ENCODE measurements at places on chromosomes 5 and 9.

- DNase-seq, result no peak
These were observed 249.7 kb upstream of the TMEM161B start for GRCh38 chr5:88518131-88519016.

DNA sequence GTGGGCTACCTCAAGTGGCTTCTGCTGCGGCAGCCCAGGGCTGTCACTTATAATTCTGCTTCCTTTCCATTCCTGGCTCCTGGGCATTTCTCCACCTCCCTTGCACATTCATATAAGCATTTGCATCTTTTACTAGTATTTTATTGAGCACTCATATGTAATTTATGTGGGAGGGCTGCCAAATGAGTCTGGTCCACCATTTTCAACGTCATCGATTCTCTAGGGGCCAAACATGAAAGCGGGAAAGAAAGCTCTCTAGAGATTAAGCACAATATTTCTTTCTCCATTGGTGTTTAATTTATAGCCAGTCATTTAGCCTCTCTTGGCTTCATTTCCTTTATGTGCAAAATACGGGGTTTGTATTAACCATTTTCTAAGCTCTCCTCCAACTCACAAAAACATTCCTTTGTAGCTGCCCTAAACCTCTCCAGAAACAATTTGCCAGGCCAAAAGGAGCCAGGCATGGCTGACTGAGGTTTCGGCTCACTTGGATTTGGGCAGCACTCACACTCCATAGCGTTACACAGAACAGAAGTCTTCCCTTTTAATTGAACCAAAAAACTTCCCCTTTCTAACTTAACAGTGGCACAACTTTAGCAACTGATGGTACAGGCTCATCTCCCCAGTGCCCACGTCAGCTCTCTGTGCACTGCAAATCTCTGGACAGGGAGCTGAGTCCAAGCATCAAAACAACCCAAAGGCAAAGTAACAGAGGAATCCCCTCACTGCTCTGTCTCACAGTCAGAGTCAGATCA, 183.5 kb downstream of the ROR2 start:
- no peak for DNase-seq

DNA sequence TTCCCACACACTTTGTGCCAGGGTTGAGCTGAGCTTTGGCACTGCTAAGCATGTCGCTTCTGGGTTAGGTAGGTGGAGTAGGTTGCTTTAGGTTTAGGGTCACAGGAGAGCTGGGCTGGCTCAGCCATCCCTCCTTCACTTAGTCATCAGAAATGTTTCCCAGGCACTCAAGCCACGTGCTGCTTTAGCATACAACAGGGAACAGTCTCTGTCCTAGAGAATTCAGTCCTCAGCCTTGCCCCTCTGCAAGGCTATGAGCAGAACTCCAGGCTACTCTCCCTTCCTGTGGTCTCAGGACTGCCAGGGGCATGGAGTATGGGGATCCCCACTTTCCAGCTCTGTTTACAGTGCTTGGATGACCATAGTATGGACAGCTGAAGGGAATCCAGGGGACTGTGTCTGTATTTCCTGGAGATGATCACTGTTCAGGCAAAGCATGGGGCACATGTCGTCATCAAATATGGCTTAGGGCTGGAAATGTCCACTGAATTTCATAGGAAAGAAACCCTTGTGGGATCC, 7.5 kb upstream of the ANKRD33B start:
- no peak for DNase-seq

- DNase-seq, result no peak
These were observed 603.3 kb downstream of the KIF4B start for GRCh38 chr5:155616779-155617392.

- no peak for DNase-seq
These were observed 547.5 kb downstream of the EBF1 start for GRCh38 chr5:158552241-158552640.

DNA sequence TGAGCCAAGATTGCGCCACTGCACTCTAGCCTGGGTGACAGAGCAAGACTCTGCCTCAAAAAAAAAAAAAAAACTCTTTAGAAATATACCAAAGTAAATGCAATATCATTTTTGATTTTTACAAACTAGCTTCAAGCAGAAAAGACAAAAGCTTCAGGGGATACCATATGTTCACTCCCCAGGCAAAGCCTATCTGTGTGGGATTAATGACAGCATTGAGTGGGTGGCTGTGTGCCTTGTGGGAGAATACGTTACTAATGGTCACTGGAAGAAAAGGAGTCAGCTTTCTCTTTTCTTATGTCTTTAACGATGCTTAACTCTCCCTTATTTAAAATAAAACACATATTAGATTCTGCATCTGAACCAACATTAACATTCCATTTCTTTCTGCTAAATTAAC, 1.9 kb downstream of the PCA3 start:
- DNase-seq, result no peak

- DNase-seq, result no peak
These were observed 854 bp upstream of the TEX48 start for GRCh38 chr9:114682846-114683245.

DNA sequence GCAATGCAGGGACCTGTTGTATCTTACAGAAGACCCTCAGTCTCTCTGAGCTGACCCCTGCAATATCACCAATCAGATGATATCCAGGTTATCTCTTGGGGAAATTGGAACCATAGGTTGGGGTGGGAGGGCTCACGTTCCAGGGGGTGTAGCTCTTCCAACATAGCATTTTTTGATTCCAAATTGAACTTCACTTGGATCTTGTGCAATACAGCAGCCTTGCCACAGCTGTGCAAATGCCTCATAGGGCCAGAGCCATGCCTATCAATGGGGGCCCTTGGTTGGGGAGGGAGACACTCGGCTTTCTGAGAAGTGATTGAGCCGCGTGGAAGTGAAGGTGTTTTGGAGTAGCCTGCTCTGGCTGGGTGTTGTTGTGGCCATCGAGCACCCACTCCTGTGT, 117.2 kb upstream of the PITX1 start:
- DNase-seq, result no peak

DNA sequence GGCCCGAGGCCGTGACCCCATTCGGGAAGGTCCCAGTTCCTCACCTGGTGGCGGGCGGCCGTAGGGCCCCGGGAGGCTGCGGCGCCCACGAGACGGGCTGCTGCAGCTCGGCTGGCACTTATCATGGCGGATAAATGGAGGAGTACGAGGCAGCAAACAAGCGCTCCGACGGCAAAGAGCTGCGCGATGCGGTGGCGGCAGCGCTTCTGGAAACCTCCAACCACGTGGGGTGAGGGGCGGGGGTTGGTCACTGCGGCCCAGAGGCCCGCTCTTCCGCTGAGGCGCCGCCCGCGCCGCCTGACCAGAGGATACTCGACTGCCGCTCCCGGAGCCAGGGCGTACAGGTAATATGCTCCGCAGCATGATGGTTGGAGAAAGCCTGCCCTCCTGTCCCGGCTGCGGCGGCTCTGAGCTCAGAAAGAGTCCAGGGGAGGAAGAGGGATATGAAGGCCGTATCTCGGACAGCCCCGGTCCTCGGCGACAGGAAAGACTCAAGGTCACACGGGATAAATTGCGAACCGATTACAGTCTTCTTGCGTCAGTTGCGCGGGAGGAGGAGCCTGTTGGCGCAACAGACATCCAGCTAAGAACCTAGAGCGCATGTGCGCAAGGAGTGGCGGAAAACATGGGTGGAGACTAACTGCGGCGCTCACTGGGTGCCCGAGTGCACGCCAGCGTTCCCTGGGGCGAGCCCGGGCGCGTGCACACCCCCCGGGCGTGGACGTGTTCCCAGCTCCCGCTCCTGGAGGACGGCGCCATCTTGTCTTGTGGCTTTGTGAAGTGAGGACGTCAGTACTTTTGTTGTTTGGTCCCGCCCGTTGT, at the start of gene HSPA9:
HSPA9 (minus strand) TSS at position 208 of the 822 bp plus-strand sequence; CDS start at position 125, 83 bp downstream.
- peak; percentile 98 for DNase-seq

All from NCI-H2029 treated with DMSO at 0.1 percent for 48 hours (cell line).